Gastroesophageal sphincter (tissue), 4 donors: ENCODE measurements at places on chromosomes 6 and 20.

DNA sequence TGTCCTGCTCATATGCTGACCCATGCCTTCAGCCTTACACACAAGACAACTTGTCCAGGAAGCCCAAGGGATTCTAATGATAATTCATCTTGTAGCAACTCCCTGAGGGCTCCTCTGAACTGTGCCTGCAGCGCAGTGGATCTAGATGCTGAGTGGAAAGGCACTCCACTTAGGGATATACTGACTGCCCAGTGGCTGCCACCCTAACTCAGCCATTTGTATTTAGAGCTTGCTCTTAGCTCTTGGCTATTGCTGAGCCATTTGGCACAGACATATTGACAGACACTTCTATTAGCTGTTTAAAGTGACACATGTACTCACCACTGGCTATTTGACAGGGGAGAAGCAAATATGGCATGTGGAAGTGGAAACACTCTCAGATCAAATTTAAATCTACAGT lies 278.3 kb upstream of the SGK1 start:
- no peak for ATAC-seq

GRCh38 chr6:38676236-38676973 lies 26.5 kb downstream of the GLO1 start:
- no peak for ATAC-seq

DNA sequence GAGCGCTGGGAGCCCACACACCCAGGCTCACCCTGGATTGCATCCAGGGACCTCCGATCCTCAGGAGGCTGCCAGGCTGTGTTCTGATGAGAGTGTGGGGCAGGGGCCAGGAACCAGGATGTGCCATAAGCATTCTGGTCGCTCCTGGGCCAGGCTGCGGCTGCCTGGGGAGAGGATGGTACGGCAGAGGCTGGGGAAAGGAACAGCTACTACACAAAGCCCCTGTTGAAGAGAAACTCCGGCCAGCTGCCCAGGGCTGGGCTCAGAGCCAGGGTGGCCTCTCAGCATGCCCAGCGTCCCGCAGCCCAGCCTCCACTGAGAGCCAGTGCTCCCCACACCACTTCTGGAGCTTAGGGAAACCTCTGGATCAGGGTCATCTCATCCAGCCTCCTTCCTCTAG lies 21.7 kb upstream of the OCSTAMP start:
- ATAC-seq: peak; percentile 57

- no peak for ATAC-seq
Observed at GRCh38 chr6:114452785-114453401, 110.1 kb upstream of the HS3ST5 start.

DNA sequence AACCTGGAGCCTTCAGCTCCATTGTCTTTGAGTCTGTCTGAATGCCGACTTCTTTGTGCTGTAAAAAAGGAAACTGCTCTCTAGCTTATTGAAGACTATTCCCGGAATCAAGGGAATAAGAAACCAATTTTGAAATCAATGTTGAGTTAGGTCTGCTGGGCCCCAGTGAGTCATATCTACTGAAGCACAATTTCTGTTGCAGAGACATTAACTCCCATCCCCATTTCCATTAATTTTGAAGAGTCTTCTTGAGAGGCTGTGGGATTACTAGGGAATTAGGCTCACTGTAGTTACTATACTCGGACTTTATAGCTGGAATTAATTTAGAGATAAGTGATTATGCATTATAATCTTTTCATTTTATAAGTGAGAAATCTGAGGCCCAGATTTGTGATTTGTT lies 116.7 kb downstream of the SLC35F1 start:
- no peak for ATAC-seq

GRCh38 chr6:73011945-73012344 lies 213.4 kb downstream of the KHDC1L start:
- no peak for ATAC-seq

DNA sequence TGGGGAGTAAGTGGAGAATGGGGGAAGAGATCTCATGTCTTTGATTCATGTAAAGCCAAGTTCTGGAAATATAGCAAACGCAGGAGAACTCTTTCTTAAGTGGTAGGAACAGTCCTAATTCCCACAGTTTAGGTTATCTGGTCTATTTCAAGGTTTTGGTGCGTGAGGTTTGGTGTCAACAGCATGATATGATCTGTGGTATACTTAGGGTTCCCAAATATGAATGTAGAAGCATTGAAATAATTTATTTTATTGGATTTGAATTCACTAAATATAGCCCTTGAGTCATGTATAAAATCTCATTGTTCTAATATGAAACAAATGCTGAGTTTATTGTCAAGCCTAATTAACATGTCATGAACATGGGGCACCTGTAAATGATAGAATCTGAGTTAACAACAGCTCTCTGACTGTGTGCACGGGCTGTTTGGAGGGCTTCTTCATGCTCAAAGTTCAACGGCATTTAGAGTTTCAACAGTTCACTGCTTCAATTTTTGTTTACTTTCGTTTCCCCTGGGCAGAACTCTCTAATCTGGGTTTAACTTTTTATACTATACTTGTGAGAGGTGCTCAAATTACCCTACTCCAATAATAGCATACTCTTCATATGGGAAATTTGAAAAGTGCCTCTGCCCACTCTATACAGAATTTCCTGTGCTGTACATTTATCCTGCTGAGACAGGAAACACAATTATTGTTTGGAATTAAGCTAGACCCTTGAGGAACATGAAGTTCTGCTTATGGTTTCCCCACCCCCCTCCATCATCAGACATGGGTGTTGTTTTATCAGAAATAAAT lies 236.3 kb upstream of the ZNF217 start:
- peak; percentile 3 for ATAC-seq

DNA sequence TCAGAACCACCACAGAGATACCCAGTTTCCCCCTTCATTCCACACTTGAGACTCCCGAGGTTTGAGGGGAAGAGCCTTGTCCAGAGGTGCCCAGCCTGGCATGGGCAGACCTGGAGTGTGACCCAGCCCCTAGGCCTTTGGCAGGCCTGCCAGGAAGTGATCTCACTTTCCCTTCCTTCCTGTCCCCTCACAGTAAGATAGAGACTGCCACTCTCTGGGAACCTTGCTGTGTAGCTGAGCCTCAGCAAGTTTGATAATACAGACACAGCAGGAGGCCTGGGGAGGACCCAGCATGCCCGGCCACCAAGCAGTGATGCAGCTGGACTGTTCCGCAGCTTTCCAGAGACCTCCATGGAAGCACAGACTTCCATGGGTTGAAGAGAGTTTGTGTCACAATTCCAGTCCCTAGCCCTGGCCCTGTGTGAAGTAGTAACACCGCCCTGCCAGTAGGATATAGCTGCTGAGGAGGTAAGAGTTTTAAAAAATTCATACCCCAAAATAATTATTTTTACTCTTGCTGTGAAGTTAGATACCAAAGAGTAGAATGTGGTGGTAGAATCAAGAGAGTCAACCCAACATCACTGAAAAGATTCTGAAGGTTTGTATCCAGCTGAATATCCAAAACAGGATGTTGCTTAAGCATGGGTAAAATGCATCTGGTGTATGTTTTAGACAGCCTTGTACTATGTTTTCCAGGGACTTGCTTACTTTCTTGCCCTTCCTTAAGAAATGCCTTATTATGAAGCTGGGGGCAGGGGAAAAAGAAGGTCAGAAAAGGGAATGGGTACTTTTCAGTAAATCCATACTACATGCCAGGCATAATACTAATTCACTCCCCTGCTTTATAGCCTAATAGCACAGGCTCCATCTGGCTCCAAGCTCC lies 16.3 kb downstream of the PKIG start:
- peak; percentile 32 for ATAC-seq

DNA sequence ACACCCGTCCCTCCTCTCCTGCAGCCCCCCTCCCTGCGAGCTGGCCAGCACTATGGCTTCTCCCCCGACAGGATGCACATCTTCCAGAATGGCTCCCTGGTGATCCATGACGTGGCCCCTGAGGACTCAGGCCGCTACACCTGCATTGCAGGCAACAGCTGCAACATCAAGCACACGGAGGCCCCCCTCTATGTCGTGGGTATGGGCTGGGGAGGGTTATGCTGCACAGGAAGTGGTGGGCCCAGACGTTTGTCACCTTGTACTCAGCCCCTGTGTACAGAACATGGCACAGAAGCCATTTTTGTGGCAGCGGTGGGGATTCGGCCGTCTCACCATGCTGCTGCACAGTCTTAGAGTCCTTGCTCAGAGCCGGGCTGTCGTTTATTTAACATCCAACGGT lies 29.0 kb upstream of the SRF start:
- no peak for ATAC-seq

GRCh38 chr20:62433658-62434497 lies 6.5 kb upstream of the RBBP8NL start:
- ATAC-seq: peak; percentile 68

DNA sequence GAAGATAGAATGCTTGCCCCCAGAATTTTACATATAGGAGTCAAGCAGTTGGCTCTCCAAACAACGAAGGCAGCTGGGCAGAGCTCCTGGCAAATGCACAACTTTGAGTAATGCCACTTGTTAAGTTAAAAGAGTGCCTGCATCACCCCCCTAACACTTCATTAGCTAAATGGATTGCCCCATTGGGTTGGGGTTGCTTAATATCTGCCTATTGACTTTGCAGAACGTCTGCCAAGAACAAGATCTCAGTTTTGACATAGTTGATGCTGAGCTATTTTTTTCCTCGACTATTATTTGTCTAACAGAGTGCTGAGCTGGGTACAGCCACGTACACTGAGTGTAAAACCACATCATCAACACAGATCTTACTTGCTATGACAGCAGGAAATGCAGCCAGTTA lies 12.1 kb downstream of the ANKRD60 start:
- ATAC-seq: no peak

DNA sequence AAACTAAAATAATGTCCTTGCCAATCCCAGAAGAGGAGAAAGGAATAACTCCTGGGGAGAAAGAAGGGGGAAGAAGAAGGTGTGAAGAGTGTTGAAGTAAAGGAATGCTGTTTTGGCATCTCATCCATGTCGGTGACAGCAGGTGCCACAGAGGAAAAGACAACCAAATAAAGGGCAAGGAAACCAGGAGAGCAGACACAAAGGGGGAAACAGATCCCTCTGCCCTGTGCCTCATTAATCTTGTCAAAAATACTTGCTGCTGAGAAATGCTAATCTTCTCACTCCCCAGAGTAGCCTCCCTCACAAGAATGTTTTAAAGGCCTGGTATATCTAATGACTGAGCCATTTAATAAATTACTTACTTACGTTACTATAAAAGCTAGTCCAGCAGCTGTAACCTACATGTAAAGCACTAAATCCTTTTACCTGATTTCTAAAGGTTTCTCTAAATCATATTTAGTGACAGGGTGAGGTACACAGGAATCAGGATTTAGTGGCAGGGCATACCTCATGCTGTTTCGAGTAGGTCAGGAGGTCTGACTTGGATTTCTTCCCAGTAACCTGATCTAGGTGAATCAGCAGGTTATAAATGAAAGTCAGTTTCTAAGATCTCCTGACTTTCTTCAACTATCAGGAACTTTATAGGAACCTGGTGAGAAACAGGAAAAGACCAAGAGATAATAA lies 377.1 kb downstream of the CENPW start:
- no peak for ATAC-seq

GRCh38 chr20:18748987-18749386 lies 64.6 kb upstream of the SCP2D1 start:
- no peak for ATAC-seq

DNA sequence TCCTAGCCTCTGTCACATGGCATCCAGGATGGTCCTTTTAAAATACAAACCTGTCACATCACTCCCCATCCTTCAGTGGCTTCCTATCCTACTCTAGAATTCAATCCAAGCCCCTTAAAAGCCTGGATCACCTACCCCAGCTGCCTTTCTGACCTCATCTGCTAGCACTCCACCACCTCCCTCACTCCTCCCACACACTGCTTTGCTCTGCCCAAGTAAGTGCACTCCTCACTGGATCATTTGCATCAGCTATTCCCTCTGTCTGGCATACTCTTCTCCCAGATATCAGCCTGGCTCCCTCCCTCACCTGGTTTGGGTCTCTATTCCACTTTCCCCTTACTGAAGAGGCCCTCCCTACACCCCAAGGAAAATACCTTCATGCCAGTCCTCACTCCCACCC lies 10.5 kb downstream of the C6orf136 start:
- ATAC-seq: no peak

GRCh38 chr6:43306086-43306485 lies 2.5 kb downstream of the CRIP3 start:
- ATAC-seq: no peak

- no peak for ATAC-seq
Observed at GRCh38 chr6:21019614-21020013, 485.4 kb downstream of the CDKAL1 start.

GRCh38 chr20:15296422-15296821 lies 959.0 kb upstream of the FLRT3 start:
- no peak for ATAC-seq

- ATAC-seq: no peak
Observed at GRCh38 chr6:338815-339262, 46.6 kb downstream of the DUSP22 start.

DNA sequence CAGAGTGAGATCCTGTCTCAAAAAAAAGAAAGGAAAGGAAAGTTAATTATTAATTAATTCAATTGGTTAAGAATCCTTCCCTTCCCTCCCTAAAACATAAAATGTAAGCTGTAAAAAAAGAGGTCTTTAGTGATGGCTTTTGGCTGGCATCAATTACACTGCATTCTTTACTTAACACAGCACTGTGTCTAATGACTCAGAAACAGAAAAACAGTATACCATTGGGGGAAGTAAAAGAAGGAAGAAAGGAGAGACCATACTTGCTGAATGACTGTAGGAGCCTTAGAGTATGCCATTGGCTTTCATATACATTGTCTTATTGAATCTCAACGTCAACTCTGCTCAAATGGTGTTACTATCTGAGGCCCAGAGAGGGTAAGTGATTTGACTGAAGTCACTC lies 18.3 kb upstream of the CITED2 start:
- no peak for ATAC-seq

GRCh38 chr6:47075741-47076421 lies 33.7 kb upstream of the ADGRF1 start:
- ATAC-seq: no peak

- ATAC-seq: no peak
Observed at GRCh38 chr6:121188356-121188755, 145.9 kb downstream of the TBC1D32 start.

DNA sequence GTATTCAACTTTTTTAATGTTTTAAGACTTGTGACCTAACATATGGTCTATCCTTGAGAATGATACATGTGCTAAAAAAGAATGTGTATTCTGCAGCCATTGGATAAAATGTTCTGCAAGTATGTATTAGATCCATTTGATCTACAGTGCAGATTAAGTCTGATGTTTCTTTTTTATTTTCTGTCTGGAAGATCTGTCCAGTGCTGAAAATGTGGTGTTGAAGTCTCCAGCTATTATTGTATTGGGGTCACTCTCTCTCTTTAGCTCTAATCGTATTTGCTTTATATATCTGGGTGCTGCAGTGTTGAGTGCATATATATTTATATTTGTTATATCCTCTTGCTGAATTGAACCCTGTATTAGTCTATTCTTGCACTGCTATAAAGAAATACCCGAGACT lies 44.2 kb upstream of the TRIM39 start:
- no peak for ATAC-seq
